Right cardiac atrium (tissue), 5 donors: ENCODE measurements at places on chromosomes 6 and 20. TPM values are rescaled to one million over a fixed set of nuclear protein-coding genes. Genes with fewer than 3 reads are reported as not detected.

The GPR6 gene
- not detected for total RNA-seq

The PI16 gene
- 41.7 TPM for total RNA-seq

The DLL1 gene
- total RNA-seq: 25.2 TPM

The WRNIP1 gene
- total RNA-seq: 39.4 TPM

The PTCRA gene
- not detected for total RNA-seq

The RGS17 gene
- total RNA-seq: 0.25 TPM

The FOXS1 gene
- total RNA-seq: 2.0 TPM

The PBOV1 gene
- total RNA-seq: not detected

The SLC17A1 gene
- total RNA-seq: not detected

The ZNF318 gene
- total RNA-seq: 14.0 TPM

The INSM1 gene
- not detected for total RNA-seq

The NR2E1 gene
- not detected for total RNA-seq

The MUCL3 gene
- total RNA-seq: not detected

The MCCD1 gene
- total RNA-seq: not detected

- no peak for DNase-seq
These were observed 14.5 kb downstream of the STX16 start for GRCh38 chr20:58665606-58666005.

DNA sequence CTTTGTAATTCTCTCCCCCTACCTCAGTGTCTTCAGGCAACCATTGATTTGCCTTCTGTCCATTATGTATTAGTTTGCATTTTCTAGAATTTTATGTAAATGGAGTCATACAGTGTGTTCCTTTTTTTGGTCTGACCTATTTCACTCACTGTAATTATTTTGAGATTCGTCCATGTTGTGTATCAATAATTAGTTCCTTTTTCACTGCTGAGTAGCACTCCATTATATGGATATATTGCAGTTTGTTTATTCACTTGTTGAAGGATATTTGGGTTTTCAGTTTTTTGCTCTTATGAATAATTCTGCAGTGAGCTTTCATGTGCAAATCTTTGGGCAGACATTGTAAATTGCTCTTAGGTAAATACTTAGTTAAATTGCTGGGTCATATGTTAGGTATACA, 97.1 kb downstream of the CTNNBL1 start:
- no peak for DNase-seq

DNA sequence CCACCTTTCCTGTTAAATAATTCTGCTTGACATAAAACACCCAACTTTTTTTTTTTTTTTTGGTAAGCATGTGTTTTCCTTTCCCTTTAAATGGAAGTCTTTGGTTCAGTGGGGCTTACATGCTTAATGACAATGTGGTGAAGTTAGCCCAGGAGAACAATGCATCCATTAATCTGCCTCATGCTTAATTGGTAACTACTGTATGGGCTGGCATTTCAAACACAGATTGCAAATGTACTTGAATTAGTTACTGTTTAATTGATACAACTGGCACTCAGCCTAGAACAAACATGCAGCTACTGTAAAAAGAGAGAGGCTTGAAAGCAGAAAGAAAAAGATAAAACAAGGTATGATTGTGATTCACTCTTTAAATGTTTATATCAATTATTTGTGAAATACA, 483.6 kb upstream of the NOX3 start:
- DNase-seq: no peak

DNA sequence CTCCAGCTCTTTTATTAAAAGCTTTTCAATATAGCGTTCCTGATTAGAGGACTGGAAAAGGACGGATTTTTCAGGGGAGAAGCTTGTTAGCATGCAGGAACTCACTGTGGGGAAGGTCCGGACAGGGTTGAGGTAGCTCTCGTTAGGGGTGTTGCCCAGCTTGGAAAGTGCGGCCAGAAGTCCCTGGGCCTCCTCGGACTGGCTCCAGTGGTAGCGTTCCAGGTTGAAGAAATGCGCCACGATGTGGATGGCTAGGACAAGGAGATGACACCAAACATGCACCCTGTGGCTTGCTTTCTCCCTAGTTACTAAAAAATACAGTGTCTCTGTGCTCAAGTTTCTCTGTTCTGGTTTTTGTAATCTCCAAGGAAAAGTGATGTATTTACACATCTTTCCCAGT, 12.5 kb downstream of the NOX3 start:
- DNase-seq: no peak

DNA sequence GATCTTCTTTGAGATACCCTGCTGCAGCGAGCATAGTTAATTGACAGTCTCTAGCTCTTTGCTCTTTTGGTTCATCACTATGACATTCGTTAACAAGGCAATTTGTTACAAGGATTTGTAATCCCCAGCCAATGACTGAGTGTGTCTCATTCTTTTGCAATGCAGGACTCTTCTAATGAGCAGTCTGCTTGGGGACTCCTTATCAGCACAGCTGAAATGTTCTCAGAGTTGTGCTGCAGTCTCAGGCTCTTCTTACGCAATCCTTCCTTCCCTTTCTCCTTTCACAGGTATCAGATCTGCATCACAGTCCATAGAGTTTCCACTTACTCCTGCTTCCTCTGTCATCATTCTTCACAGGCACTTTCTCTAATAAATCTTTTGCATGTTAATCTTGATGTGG, 161.2 kb upstream of the OGFRL1 start:
- DNase-seq: no peak

GRCh38 chr6:165733489-165733791, 70.4 kb upstream of the PDE10A start:
- DNase-seq: no peak

- DNase-seq: no peak
These were observed 7.8 kb downstream of the TMC2 start for GRCh38 chr20:2544211-2544610.

- no peak for DNase-seq
These were observed 13.5 kb downstream of the THBS2 start for GRCh38 chr6:169240125-169240524.

- no peak for DNase-seq
These were observed 186.9 kb downstream of the UTRN start for GRCh38 chr6:144471986-144472385.

- DNase-seq: no peak
These were observed 735 bp downstream of the FAM135A start for GRCh38 chr6:70413992-70414494.

DNA sequence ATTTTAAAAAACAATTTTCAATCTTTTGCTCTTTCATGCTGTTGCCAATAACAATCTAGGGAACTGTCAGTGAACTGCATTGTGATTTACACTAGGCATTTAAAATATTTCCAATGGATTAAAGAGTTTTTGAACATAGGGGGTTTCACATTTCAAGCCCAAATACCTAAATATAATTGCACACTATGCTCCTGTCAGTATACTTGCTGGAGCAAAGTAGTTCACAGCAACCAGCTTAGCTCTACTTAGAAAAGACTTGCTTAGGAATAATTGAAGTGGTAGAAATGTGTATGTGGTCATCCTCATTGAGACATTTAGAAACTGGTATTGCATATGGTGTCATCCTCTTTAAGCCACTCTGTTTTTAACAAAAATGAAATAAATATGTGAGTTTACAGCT, 41.7 kb upstream of the REV3L start:
- no peak for DNase-seq

- DNase-seq: no peak
These were observed 49.4 kb upstream of the CARMIL1 start for GRCh38 chr6:25229671-25230321.

- no peak for DNase-seq
These were observed 44.5 kb upstream of the CLDN20 start for GRCh38 chr6:155219299-155219698.

DNA sequence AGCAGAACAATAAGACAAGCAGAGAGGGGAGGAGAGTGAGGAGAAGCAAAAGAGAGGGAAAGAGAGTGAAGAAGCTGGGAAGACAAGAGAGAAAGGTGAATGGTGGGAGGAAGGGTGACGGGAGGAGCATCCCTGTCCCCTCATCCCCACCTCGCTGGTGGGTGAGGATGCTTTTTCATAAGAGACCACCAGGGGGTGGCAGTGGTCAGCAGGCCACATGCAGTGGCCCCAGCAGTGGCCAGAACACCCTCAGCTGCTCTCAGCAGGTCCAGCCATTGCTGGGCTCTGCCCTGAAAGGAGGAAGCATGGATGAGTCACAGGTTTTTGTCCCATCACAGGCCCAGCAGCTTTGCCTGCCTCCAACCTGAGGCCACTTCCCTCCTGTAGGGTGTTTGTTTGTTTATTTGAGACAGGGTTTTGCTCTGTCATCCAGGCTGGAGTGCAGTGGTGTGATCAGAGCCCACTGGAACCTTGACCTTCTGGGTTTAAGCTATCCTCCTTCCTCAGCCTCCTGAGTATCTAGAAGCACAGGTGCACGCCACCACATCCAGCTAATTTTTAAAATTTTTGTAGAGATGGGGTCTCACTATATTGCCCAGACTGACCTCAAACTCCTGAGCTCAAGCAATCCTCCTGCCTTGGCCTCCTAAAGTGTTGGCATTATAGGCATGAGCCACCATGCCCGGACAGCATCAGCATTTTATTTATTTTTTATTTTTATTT, 24.0 kb downstream of the FGD2 start:
- peak; percentile 87 for DNase-seq

DNA sequence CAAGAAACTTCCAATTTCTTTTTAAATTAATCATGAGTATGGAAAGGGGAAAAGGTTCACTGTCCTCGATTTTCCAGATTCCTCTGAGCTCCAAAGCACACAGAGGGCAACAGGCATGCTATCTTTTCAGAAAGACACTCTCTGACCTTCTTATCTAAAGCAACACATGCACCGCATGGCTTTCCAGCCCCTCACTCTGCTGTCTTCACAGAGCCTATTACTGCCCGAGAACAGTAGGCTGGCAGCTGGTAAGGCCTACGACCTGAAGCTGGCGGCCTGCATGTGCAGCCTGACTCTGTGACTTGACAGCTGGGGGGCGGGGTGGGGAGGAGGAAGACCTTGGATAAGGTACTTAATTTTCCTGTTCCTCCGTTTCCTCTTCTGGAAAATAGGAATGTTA, 86.3 kb downstream of the ELOVL4 start:
- no peak for DNase-seq

- no peak for DNase-seq
These were observed 15.7 kb downstream of the GSTA1 start for GRCh38 chr6:52787917-52788316.

GRCh38 chr6:170296423-170296745, 5.5 kb upstream of the DLL1 start:
- no peak for DNase-seq

GRCh38 chr20:47032933-47033578, 138.4 kb downstream of the EYA2 start:
- no peak for DNase-seq

GRCh38 chr6:2480267-2480966, 235.0 kb upstream of the GMDS start:
- peak; percentile 58 for DNase-seq

- DNase-seq: no peak
These were observed 10.0 kb upstream of the PACSIN1 start for GRCh38 chr6:34455831-34456230.

- no peak for DNase-seq
These were observed 28.1 kb downstream of the PKIG start for GRCh38 chr20:44610313-44610962.

DNA sequence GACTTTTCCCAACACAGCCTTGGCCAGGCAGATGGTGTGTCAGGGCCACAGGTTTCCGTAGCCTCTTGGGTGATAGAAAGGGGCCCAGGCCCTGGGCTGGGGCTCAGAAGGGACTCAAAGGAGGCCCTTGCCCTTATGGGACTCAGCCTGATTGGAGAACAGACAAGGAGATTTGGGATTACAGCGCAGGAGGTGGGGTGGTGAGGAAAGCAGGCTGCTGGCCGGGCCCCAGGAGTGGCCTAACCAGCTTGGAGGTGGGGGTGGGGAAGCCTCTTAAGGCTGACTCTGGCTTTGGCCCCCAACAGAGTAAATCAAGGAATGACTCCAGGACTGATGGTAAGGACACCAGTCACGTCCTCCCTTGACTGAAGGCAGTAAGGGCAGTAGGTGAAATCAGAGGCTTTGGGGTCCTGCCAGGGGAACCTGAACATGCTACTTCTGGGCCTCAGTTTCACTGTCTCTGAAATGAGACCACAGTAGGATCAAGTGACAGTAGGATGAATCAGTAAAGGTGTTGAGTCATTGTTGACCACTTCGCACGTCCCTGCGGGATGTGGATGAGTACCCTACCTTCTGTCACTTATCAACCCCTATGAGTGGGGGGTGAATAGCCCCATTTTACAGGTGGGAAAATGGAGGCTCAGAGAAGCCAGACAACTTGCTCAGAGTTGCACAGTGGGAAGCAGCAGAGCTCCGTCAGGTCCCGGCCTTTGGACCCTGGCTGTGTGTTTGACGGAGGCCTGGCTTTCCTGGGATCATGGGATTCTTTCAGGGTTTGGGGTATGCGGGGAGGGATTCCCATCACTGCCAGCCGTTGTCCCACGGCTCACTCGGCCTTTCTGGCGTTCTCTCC, 4.5 kb downstream of the SNAI1 start:
- no peak for DNase-seq

- DNase-seq: no peak
These were observed 31.9 kb downstream of the SLC2A12 start for GRCh38 chr6:134020543-134020942.

DNA sequence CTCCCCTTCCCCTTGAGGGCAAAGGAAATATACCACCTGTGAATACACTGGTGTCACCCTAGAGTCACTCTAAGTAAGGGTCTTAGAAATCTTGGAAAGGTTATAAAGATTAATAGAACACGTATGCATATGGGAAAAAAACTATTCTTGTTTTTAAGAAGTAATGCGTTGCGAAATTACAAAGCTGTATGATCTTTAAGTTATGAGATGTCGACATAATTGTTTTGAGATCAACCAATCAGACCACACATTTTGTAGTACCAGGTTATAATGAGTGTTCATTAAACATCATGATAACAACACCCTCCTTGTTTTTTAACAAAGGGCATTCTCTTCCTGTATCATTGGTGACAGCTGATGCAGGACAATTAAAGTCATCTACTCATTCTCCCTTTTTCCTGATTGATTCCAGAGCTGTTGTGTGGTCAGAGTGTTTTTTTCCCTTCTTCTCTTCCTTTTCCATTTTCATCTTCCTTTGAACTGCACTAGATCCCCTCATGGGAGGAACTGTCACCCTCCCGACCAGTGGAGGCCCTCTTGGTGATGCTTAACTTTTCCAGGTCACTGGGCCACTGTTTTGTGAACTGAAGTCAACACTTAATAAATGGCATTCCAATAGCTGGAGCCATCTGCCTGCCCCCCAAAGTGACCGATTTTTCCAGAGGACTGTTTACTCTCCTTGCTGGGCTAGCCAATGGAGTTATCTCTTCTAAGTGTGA, 37.0 kb downstream of the PRDM1 start:
- no peak for DNase-seq

GRCh38 chr6:127477658-127478057, 18.5 kb upstream of the KIAA0408 start:
- DNase-seq: no peak

DNA sequence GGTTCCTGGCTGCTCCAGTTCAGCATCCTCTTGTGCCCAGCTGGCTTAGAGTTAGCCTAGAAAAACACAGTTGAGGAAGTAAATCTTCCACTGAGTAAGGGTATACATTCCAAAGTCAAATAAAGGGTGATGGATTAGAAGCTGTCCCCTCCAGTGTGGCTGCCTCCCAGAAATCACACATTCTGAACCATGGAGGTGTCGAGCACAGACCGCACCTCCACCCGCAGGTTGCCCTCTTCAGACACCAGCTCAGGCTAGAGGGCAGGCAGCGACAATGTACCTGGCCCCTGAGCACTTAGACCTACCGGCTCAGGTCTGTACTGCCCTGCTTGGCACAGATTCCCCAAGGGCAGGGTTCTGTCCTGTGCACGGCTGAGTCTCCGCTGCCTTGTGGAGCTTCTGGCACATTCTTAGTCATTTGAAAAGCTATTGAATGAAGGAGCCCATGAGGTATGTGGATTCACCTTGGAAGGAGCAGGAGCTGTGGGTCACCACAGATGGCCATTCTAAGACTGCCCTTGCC, 118.1 kb downstream of the FAM120B start:
- peak; percentile 29 for DNase-seq
